Activated naive CD8-positive, alpha-beta T cell treated with anti-CD3 and anti-CD28 coated beads, Interleukin-2, amount 10 ng/mL, durations not matched to agents 7 days and 5 days (primary cell): ENCODE measurements at places on chromosomes 7 and 10. TPM values are rescaled to one million over a fixed set of nuclear protein-coding genes. Genes with fewer than 3 reads are reported as not detected.

DNA sequence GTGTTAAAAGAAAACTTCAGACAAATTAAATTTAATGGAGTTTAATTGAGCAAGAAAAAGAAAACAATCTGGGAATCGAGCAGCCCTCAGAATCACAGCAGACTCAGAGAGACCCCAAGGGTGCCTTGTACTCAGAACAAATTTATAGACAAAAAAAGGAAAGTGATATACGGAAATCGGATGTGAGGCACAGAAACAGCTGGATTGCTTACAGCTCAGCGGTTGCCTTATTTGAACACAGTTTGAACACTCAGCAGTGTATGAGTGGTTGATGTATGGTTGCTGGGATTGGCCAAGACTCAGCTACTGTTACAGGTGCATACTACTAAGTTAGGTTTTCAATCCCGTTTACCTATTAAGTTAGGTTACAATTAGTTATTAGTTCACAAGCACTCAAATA, 103.8 kb upstream of the LYZL1 start:
- no peak for DNase-seq

DNA sequence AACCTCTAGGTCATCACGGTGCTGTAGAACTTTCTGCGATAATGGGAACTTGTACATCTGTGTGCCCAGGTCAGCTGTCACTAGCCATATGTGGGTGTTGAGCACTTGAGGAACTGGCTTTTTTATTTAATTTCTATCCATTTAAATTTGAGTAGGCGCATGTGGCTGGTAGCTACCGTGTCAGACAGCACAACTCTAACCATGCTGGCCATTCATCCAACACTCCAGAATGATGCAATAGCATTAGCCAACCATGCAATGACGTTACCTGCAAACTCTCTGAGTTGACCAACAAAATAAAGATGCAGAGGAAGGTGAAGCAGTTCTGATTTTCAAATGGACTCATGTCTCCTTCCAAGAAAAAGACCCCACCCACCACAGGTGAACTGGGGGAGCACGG, 24.4 kb upstream of the CHST15 start:
- DNase-seq, result no peak

DNA sequence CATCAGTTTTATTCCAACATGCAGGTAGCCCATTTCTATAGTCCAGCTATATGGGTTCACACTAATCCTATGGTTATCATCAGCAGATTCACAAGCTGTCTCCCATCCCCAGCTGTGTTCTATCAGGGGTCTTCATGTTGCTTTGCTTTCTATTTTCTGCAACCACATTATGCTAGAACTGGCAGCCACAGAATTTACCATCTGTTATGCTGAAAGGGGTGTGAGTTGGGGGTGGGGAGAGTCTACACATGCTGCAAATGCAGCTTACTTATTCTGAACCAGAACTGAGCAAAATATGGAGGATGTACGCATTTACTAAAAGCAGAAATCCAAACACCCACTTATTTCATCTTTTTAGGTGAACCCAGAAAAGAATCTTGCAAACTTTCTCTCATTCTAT, 32.9 kb downstream of the SHTN1 start:
- DNase-seq, result no peak

DNA sequence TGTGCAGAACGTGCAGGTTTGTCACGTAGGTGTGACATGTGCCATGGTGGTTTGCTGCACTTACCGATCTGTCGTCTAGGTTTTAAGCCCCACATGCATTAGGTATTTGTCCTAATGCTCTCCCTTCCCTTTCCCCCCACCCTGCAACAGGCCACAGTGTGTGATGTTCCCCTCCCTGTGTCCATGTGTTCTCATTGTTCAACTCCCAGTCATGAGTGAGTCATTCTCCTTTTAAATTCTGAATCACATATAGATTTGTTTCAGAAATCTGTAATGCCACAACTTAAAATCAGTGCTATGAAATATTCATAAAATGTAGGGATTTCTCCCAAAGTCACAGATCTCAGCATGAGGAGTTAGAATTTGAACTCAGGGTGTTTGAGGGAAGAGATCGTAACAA, 552.5 kb upstream of the MBL2 start:
- DNase-seq, result no peak

DNA sequence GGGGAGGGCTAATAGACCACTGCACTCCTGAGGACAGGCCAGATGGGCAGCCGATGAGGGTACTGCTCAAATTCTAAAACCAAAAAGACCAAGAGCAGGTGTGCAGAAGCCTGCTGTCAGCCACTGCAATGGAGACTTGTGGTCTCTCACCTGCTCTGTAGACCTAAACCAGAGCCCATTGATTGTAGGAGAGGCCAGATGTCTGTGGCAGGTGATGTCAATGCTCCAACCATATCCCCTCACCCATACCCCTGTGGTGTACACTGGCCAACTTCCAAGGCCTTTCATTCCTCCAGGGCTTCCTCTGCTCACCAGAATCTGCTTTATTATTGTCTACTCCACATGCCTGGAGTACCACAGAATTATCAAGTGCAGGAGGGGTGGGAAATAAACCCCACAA, 116.9 kb upstream of the CHST15 start:
- no peak for DNase-seq

- DNase-seq, result no peak
Measured at GRCh38 chr7:140670343-140670935, 2.3 kb upstream of the ADCK2 start.

- DNase-seq, result peak; percentile 55
Measured at GRCh38 chr7:107660381-107661080, at the start of gene SLC26A4. SLC26A4 (plus strand) TSS chr7:107660828; CDS start chr7:107661642, 814 bp downstream.

DNA sequence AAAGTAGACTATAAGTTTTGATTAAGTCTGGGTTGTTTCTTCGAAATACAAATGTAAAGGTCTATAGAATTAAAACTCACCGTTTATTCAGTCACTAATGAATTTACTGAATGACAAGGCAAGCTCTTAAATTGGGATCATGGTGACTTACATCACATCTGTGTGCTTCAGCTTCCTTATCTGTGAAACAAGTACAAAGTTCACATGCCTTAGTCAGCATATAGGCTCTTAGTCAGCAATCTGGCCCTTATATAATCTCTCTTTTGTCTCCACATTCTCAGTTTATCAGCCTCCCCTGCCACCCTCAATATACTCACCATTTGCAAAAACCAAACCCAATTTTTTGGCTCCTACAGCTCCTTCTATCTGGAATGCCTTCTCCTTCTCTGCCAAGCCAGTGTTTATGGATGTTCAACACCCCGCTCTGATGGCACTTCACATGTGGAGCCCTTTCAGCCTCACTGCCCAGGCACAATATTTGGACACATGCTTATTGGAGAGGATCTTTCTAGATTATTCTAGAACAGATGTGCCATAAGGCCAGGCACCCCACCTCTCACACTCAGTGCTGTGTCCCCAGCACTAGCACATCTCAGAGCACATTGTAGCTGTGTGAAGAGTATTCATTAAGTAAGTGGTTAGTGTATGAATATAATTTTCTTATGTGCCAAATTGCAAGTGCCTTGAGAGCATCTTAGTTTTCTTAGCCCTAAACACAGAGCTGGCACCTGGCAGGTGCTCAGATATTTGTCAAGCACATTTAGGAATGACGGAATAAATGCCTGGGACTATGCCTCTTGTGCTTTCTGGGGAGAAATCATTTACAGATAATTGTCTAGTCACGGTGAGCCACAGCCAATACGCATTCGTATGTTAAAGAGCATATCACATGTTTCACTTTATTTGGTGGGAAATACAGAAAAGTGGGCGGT, 9.8 kb upstream of the LAMB1 start:
- no peak for DNase-seq

- DNase-seq, result no peak
Measured at GRCh38 chr10:74957285-74957961, 131.0 kb downstream of the KAT6B start.

DNA sequence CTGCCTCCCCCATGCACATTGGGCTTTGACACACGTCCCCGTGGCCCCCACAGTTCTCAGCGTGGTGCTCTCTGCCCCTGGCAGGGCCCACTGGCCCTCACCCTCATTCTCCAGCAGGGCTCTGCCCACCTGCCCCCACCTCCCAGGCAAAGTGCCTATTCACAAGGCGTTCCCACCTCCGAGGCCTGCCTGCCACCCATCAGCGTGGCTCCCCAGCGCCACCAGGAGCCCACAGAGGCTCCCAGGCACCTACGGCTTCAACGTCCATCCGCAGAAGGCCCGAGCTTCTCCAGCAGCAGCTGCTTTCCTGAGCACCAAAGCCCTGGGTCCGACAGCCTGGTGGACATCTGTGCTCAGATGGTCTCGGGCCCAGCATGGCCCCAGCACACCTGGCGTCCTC, 211.8 kb upstream of the PPP2R2D start:
- DNase-seq, result no peak

GRCh38 chr7:94706996-94707740, 51.2 kb upstream of the SGCE start:
- no peak for DNase-seq

- DNase-seq, result no peak
Measured at GRCh38 chr10:89710753-89711152, 9.4 kb downstream of the KIF20B start.

- DNase-seq, result no peak
Measured at GRCh38 chr7:140249036-140249806, 72.4 kb upstream of the KDM7A start.

DNA sequence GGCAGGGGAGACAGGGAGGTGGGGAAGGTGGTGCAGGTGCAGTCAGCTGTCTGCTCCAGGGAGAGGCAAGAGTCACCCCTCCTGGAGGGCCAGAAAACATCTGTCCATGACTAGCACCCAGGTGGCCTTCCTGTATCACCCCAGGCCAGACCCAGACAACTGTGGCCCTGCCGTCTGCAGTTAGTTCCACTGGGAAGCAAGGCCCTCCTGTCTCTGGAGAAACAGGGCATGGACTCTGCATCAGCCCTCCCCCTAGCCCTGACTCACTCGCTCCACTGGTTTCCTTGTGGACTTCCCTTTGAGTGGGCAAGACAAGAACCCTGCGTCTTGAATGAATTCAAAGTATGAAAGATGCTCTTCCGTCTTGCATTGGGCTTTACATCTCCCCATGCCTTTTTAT, 12.6 kb downstream of the TBATA start:
- no peak for DNase-seq

DNA sequence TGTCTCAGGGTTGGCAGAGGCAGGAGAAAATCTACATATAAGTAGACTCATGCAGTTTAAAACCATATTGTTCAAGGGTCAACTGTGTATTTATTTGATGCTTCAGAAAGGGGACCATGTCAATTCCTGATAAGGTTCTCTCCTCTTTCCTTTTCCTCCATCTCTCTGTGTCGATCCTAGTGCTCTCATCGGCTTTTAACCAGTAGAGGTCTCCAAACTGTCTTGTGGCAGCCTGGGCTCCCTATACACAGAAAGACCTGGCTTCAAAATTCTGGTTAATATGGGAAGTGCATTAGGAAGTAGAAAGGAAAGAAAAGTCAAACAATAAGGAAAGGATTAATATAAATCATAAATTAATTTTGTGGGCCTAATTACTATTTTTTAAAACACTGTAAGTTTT, 304.4 kb upstream of the C7orf33 start:
- DNase-seq, result no peak

DNA sequence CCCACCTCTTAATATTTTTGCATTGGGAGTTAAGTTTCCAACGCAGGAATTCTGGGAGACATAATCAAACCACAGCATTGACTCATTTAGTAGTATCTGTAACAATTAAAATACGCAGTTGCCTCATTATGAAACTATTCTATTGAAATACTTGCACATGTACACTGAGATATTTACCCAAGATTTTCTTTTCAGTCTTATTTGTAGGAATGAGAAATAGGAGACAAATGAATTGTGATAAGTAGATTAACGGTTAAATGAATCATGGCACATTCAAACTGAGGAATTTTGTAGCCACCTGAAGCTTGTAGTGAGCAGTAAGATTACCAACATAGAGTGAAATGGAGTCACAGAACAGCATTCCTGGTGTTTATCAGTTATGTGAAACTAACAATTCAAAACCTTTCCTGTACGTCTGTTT, 18.1 kb downstream of the RP9 start:
- DNase-seq, result no peak

DNA sequence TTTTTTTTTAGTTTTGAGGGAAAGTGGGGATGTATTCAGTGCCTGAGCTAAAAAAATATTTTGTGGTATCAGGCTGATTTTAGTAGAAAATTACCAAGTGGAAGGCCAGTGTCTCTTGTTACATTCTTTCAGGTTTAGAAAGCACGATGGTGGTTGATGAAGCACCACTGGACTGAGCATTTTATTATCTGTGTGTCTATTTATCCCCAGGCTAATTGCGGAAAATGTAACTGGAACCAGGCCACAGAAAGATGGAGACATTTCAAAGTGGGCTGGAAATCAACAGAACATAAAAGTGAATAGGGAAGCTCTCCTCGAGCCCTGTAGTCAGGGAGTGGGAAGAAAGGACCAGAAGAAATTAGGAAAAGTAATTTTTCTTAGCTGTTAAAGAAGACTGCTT, 261.0 kb downstream of the STK31 start:
- no peak for DNase-seq

DNA sequence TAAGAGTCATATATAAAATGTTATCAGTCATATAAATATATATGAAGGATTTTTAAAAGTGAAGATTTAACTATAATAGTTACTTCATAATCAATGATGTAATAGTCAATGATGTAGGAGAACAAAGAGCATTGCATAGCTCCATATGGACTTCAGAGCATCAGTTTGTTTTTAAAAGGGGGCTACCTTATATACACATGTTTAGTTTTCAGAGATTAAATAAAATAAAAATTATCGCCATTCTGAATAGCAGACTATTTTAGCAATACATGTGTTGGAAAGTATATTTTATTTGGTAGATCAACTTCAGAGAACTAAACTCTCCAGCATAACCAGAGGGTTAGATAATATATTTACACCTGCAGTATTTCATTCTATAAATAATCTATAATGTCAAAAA, 29.1 kb upstream of the EPC1 start:
- no peak for DNase-seq

- no peak for DNase-seq
Measured at GRCh38 chr7:74271742-74272141, 17.5 kb upstream of the CLIP2 start.

DNA sequence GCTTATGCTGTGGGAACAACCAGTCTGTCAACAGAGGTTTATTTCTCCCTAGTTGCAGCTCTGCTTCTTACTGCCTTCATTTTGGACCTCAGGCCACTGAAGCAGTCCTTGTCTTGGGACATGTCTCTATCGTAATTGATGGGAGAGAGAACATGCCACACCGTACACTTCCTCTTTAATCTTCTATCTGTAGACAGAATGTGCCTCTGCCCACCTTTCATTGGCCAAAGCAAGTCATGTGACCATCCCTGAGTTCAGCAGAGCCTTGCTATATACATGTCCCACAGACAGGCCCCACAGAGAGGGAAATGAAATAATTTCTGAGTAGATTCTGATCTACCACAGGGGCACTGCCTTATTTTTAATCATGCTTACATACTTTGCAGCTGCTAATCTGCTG, 98.0 kb downstream of the KCND2 start:
- DNase-seq, result no peak

DNA sequence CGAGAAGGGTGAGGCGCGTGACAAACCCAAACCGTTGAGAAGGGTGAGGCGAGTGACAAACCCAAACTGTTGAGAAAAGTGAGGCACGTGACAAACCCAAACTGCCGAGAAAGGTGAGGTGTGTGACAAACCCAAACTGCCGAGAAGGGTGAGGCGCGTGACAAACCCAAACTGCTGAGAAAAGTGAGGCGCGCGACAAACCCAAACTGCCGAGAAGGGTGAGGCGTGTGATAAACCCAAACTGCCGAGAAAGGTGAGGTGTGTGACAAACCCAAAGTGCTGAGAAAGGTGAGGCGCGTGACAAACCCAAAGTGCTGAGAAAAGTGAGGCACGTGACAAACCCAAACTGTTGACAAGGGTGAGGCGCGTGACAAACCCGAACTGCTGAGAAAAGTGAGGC, 25.0 kb downstream of the ESYT2 start:
- no peak for DNase-seq

The C7orf57 gene
- 0.14 TPM for total RNA-seq

The PAXIP1 gene
- 32.0 TPM for total RNA-seq

The DRGX gene
- not detected for total RNA-seq

The SRI gene
- 108 TPM for total RNA-seq
